Fibroblast of upper back skin (primary cell): ENCODE measurements at places on chromosomes 7 and 10.

GRCh38 chr7:158479021-158479663 is 108.5 kb downstream of the PTPRN2 start:
- no peak for DNase-seq

DNA sequence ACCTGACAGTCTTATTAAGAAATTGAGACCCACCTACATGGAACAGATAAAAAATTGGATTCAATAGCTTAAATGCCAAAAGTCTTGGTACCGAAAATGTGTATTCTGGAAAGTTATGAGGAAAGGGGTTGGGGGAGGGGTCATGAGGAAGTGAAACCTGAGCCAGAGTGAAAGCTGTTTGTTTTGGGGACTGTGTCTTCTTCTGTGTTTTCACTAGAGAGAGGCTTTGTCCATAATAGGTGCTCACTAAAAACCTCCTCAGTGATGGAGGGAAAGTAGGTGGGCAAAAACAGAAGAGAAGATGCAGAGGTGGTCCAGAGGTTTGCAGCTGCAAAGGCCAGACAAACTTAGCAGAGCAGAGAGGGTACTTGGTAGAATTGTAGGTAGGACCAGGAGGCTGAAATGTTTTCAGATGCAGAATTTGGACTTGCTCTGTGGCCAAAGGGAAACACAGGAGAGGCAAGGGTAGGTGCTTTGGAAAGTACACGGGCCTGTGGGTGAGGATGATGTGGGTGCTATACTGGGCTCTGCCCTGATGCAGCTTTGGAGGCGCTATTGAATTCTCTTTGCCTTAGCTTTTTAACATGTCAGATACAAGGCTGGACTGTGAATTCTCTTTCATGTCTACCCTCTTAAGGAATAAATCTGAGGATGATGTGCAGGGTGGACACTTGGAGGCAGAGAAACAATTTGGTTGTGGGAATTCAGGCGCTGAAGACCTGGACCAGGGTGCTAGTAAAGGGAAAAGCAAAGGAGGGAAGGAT is 254.6 kb downstream of the PTEN start:
- DNase-seq = no peak

DNA sequence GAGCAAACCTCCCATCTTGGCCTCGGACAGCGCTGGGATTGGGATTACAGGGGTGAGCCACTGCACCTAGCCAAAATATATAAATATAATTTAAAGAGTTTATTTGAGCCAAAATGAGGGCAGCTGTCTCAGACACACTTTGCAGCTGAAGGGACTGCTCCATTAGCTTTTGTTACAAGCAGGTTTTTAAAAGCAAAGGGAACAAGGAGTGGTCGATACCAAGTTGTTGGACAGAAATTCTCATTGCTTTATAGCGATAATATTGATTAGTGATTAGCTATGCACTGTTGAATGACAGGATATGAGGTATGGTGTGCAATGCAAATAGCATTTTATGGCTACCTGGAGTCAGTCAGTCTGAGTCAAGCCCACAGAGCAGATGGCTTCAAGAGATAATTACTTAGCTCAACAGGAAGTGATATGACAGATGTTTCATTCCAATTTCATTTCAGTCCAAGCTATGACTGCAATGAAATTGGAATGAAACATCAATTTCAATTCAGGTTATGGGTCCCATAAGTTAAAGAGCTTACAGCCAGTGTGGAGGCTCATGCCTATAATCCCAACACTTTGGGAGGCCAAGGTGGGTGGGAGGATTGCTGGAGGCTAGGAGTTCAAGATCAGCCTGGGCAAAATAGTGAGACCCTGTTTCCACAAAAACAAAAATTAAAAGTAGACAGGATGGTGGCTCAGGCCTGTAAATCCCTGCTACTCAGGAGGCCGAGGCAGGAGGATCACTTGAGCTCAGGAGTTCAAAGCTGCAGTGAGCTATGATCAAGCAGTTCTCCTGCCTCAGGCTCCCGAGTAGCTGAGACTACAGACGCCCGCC is 23.1 kb downstream of the TYW1 start:
- DNase-seq = peak; percentile 70

DNA sequence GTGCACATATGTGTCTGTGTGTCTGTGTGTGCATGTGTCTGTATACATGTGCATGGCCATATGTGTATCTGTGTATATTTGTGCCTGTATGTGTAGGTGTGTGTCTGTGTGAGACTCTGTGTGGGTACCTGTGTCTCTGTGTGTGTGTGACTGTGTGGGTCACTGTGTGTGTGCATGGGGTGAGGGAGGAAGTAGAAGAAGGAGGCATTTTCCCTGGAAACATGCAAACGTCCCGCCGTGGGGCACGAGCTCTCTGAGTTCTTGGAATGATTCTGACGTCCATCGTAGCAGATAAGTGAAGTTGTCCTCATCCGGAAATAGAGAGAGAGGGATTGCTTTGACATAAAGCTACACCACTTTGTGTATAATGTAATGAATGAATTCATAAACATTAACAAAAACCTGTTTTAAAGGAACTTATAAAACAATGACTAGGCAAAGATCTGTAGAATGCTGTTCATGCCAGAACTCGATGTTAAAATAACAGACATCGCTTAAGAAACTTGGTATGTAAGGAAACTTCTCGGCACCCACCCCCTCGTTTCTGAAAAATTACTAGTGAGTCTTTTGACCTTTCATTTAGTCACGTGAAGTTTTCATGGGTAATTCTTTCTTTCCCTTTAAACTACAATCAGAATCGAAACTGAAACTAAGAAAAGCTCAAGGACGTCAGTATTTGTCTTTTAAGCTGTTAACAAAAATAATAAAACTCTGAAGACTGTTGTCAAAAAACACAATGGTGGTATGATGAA is 43.6 kb upstream of the KLF6 start:
- DNase-seq = peak; percentile 63

DNA sequence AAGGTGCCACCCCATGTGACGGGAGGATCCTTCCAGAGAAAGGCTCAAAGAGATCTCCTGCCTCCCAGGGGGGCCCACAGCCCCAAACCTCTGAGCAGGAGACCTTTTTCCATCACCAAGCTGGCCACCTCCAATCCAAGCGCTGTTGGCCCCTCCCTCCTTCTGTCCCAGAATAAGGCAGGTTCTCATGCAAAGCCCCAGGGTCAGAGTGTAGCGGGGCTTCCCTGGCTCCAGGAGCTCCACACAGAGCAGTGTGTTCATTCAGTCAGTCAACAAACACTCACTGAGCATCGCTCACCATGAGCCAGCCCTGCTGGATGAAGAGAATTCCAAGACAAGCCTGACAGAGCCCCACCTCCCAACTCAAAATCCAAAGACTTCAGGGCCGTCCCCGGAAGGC is 39.0 kb downstream of the TNRC18 start:
- DNase-seq = no peak

GRCh38 chr7:135714534-135715009 is 13.4 kb downstream of the SLC13A4 start:
- peak; percentile 68 for DNase-seq

DNA sequence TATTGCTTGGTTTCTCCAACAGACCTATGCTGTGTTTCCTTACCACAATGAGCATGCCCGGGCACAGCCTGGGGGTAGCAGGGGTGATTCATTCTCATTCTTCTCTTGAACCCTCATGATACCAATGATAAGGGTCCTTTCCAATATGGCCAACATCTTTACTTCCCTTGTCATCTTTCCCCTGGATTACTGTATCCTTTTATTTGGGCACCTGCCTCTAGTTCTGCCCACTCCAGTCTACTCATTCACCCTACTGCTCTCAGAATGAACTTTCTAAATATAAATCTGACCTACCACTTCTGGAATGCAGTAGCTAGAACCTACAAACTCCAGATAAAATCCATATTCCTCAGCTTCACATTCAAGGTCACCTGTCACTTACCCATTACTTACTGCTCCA is 26.4 kb upstream of the ITPRID1 start:
- no peak for DNase-seq

- DNase-seq = no peak
These were observed 21.8 kb downstream of the AUTS2 start for GRCh38 chr7:69620063-69620462.

GRCh38 chr10:47360419-47361040 is 12.4 kb downstream of the RBP3 start:
- DNase-seq = no peak

DNA sequence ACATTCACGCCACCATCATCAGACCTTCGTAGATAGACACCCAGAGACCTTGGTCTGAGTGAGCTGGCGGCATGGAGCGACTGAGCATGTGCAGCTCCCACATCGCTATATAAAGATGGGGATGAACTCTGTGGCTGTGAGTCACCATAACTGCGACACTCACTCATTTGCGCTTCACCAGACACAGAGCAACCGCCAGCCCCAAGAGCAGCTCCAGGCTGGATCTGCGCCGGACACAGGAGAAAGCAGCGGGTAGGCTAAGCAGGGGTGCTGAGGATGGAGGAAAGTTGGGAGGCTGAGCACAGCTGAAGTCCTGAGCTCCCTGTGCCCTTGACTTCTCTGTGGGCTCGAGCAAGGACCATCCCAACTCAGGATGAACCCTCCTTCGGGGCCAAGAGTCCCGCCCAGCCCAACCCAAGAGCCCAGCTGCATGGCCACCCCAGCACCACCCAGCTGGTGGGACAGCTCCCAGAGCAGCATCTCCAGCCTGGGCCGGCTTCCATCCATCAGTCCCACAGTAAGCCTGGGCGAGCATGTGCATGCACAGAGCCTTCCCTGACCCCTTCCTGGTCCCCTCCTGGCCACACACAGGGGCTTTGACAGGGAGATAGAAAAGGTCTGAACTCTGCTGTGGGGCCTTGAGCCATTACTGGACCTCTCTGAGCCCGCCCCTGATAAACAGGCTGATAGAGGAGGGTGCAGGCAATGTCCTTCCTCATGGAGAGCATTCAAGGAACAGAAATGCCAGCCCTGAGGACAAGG is at the start of gene OPN4:
Gene OPN4, plus strand, starts transcription at position 137 of the 762 bp plus-strand sequence. Its CDS starts 237 bp downstream, at position 374.
- DNase-seq = no peak

DNA sequence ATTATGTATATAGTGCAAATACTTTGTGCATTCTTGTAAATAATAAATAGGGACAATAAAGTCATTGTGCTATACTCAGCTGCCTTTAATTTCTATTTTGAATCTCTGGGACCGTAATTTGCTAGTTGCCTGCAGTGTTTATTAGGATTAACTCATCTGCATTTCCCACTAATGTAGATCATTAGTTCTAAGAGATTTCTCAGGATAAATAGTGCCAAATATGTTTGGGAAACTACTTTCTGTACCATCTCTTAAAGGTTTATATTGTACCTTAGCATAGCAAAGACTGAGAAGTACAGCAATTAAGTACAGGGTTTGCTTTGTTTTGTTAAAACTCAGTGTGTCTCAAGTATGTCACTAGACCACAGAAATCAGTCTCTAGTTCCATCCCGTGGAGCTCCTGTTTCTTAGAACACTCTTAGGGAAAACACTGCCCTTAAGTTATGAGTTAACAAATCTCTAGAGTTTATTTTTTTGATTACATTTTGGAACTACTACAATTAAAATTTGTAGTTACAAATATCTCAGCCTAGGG is 26.0 kb downstream of the ADD3 start:
- no peak for DNase-seq

DNA sequence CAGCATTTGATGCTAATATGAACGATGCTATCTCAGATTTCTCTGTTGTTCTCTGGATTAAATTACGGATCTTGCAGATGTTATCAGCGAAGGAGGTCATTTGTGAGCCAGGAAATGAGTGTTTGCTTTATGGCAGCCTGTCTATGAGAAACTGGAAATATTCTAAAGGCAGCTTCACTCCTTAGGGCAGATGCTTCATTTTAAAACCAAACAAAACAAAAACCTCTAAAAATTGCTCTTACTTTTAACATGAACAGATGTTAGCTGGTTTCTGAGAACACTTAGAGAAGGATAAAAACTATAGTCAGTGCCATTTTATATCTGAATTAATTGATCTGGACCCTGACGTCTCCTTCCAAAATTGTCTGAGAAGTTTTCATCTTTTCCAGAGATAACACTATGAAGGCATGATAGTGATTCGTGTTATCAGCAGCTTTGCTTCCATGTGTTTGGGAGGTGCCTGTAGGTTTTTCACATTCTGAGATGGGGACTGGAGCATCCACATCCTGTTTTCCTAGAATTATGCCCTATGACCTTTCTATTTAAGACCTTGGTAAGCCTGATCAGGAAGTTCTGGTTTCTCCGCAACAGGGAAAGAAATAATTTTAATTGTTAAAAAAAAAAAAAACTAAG is 53.1 kb downstream of the CPED1 start:
- DNase-seq = peak; percentile 12

- no peak for DNase-seq
These were observed 147.9 kb downstream of the CHCHD3 start for GRCh38 chr7:132934017-132934416.

DNA sequence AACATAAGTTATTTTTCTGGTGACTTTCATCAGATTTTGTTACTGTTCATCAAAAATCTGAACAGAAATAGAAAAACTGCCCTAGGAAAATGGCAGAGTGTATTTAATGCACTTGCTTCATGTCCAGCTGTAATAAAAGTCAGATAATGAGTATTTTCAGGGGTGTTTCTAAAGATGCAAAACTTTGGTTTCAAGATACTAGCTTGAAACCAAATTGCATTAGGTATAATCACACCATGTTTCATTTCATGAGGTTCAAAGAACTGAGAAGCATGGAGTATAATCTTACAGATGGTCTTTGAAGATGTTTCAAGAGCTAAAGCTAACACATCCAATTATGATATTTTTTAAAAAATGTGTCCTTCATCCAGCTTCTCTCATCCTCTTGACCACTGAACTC is 128.9 kb downstream of the NRCAM start:
- no peak for DNase-seq

DNA sequence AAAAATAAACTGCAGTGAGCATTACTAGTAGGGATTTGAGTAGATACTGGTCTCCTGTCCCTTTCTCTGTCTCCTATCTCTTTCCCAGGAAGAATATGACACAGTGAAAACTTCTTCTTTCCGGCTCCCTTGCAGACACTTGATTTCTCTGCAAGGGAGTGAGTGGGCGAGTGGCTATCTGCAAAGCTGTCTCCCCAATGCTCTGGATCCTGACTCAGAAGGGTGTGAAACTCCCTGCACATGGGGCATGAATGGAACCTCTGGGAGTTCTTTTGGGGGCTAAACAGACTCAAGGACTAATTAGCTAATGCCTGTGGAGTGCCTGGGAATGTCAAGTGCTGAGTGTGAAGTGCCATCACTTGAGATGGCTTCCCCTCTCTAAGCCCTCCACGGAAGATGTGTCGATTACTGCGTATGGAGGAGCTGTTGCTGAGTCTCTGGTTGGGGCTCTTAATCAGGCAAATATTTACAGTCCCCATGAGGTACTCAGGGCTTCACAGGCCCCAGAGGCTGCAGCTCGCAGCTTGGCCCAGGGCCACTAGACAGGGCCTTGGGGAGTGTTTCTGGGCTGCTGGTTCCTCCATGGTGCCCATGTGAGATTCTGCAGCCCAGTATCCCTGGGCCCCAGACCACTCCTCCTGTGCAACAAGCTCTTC is 139.8 kb downstream of the RPS24 start:
- no peak for DNase-seq

DNA sequence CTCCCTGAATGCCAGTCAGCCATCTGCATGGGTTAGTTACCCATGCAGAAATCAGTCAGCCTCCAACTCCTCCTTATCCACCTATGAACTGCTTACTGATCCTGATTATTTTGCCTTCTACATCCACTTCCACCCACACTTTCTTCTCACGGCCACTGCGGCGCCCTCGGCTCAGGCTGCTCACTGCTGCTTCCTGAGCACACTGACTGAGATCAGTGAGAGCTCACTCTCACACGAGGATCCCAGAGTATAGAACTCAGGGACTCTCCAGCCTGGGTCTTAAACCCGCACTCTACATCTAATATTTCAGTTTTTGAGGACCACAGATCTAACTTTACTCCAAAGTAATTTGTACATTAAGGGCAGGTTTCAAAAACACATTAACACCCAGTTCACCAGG is 64.4 kb downstream of the GRB10 start:
- no peak for DNase-seq
